ENCODE measurements at places on chromosomes 3 and 15.

DNA sequence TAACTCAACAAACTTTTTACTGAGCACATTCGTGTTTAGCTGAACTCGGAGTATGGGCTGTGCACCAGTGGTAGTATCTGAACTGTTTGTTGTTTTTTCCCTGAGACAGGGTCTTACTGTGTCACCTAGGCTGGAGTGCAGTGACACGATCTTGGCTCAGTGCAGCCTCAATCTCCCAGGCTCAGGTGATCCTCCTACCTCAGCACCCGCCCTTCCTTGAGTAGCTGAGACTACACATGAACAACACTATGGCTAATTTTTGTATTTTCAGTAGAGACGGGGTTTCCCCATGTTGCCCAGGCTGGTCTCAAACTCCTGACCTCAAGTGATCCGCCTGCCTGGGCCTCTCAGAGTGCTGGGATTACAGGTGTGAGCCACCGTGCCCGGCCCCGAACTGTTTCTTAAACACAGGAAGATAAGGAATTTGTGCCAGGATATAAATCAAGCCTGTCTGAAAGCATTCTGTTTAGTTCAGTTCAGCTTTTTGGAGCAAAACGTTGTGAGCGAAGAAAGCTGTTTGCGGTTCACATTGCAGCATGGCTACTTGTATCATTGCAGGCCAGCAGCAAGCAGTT is 40.4 kb upstream of the SKOR1 start:
- no peak for DNase-seq

- DNase-seq: no peak
Measured at GRCh38 chr3:151837057-151837456, 23.1 kb downstream of the AADAC start.

DNA sequence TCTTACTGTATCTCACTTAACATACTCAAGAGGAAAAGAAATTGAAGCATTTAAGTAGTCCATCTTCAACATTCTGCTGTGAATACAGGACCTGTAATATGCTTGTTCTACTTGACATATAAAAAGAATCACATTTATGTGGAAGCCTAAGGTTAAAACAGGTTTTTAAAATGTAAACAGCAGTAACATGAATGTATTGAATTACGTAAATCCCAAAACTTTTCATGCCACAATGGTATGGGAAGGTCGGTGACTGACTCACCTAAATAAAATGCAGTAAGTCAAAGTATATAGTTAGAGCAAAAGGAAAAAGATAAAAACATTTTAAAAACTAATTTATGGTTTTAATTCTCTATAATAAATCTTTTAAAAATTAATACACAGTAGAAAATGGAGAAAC is 115.7 kb upstream of the TJP1 start:
- no peak for DNase-seq

DNA sequence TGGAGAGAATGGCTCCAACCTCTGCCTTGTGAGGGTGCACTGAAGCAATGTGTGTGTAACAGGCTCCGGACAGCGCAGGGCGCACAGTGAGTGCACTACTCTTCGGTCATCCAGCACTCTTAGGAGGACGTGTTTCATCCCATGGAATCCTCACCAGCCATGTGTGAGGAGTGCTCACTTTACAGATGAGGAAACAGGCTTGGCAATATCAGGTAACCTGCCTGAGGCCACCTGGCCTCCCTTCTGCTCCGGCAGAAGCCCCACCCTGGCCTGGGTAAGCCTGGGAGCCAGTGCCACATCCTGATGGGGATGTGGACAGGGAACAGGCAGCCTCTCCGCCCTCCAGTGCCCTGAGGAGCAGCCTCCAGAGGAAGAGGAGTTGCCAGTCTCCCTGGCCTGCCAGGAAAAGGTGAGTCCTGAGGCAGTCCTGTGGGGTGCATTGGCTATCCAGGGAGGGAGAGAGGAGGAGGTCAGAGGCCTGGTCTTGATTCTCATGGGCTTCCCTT is 39.4 kb upstream of the LIMD1 start:
- DNase-seq: no peak

- DNase-seq: no peak
Measured at GRCh38 chr15:78072080-78072892, 5.2 kb downstream of the TBC1D2B start.

DNA sequence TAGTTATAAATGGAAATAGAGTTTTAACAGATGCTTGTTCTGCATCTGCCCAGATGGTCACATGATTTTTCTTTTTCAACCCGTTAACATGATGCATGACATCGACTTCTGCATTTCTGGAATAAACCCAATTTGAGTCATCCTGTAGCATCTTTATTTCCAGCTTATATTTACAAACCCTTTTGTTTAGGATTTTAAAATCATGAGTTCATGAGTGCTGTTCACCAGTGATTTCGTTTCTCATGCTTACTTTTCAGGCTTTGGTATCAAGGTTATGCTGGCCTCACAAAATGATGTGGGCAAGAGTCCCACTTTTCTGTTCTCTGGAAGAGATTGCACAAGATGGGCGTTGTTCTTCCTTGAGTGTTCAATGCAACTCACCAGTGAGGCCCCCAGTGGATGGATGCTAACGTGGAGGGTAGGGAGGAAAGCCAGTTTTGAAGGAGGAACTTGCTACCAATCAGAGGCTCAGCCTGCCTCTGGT is 5.2 kb downstream of the HRH1 start:
- DNase-seq: no peak

DNA sequence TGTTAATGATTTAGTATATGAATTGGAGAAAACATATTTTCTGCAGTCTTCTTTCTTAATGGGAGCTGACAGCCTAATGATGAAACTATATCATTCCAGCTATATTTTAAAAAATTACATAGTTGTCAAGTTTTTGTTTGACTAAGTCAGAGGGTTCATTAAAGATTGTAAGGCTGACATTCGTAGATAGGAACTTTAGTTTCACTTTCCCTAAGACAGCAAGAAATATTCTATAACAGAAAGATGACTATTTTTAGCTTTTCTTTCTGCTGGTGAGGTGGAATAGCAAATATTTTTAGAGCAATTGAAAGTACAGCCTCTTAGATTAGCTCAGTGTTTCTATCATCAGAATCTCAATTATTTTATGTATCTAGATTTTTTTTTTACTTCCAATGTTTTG is 60.2 kb downstream of the PIAS1 start:
- no peak for DNase-seq

- DNase-seq: no peak
Measured at GRCh38 chr3:141056751-141057171, 5.6 kb downstream of the SPSB4 start.

Data from stimulated activated naive CD4-positive, alpha-beta T cell treated with Interleukin-2 at 50 U/mL for 16 hours (primary cell).